K562 (cell line): ENCODE measurements at places on chromosomes 4 and X. TPM values are rescaled to one million over a fixed set of nuclear protein-coding genes. Genes with fewer than 3 reads are reported as not detected.
A peak's percentile ranks its signal among the peaks of the same experiment; 100 is the strongest.

GRCh38 chrX:130082244-130083106 lies 27.8 kb downstream of the ELF4 start:
- peaks cover 66% of the 10 kb centered on the region; the same call in 2 of the 3 replicates for H3K36me3 ChIP-seq
- H3K4me1 ChIP-seq, result peaks cover 62% of the 10 kb centered on the region
- DNase-seq, result peak; percentile 78

DNA sequence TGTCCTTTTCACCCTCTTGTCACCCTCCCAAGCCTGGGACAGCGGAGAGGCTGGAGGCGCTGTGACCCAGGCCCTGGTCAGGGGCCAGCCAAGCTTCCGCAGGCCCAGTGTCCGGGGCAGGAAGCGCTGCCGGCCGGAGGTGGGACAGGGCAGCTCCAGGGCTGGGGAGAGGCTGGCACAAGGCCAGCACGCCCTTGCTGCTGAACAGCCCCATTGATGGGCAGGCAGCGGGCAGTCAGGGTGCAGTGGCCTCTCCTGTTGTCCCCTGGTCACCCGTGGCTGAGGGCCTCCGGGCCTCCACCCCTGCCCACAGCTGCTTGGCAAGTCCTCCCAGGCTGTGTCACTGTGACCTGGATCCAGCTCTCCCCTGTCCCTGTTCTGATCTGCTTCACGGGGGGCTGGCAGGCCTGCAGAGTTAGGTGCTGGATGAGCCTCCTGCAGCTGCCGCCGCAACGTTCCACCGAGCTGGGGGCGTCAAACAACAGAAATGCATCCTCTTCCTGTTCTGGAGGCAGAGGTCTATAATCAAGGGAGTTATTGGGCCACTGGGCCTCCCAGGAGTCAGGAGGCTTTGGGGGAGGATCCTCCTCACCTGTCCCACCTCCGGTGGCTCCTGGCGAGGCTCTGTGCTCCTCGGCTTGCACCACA lies 107.9 kb downstream of the PSAPL1 start:
- DNase-seq, result no peak
- no peaks in the 10 kb centered on the region for H3K36me3 ChIP-seq
- H3K4me3 ChIP-seq, result no peak overlapping the region
- H3K27me3 ChIP-seq, result peaks cover 53% of the 10 kb centered on the region

DNA sequence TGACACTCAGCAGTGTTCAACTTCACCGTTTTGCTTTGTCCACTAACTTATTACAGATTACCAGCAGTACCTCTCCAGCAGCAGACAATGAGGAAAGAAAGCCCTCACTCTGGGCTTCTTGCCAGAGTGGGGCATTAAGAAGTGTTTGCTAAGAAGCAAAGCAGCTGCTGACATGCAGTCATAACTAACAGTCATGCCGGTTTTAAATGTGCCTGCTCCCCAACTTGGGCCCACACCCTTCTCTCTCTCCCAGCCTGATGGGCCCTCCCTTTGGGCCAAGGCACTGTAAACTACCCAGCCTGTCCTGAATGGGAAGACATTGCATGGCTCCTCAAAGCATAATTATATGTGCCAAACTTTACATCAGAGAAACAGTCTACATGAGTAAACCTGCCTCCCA lies 54.6 kb upstream of the HHIP start:
- no peaks in the 10 kb centered on the region for H3K36me3 ChIP-seq
- no peak for DNase-seq
- no peak overlapping the region for H3K4me3 ChIP-seq
- H3K27ac ChIP-seq, result no peak overlapping the region
- H3K27me3 ChIP-seq, result no peaks in the 10 kb centered on the region

DNA sequence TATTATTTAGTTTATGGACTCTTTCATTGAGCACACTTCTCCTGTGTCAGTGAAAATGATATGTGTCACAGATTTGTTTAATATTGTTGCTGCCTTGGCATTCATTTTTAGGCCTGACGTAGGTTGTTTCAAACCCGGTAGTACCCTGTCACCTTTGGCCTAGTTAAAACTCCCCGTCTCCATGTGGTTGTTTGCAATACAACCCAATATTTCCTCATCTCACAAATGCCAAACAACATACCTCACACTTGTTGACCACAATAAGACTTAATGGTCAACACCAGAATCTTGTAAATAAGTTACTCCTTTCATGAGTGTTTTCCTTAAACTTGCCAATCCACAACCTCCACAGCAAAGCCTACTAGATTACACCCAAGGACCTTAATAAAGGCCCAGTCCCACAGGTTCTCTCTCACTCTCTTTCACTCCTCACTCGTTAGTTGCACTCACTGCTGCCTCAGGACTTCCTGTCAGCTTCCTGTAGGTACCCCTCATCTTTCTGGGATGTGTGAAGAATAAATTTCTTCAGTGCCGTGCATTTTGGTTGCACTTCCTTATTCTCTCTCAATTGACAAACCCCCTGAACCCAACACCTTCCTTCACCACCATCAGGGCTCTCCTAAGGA lies 31.3 kb downstream of the IL13RA2 start:
- H3K4me3 ChIP-seq, result no peak overlapping the region
- no peaks in the 10 kb centered on the region for H3K4me1 ChIP-seq
- no peaks in the 10 kb centered on the region for H3K27me3 ChIP-seq
- DNase-seq, result no peak
- H3K36me3 ChIP-seq, result no peaks in the 10 kb centered on the region

WDR13 gene
- total RNA-seq, result 64.7 and 70.5 TPM in 2 replicates

ANKRD50 gene
- total RNA-seq, result 7.5 and 8.0 TPM in 2 replicates

TRIM60 gene
- total RNA-seq, result not detected in 2 replicates
